ENCODE measurements at places on chromosomes 2 and 18. TPM values are rescaled to one million over a fixed set of nuclear protein-coding genes. Genes with fewer than 3 reads are reported as not detected.

The CNGA3 gene
- total RNA-seq: not detected

The TRIB2 gene
- total RNA-seq: 54.4 TPM

The FOXI3 gene
- total RNA-seq: not detected

The ZC3H6 gene
- total RNA-seq: 15.1 TPM

The FBLN7 gene
- total RNA-seq: 2.5 TPM

The GRHL1 gene
- total RNA-seq: 0.76 TPM

The PRKCE gene
- 21.0 TPM for total RNA-seq

The NTSR2 gene
- not detected for total RNA-seq

All from CD8-positive, alpha-beta T cell (primary cell).